ENCODE measurements at places on chromosomes 3 and 15. TPM values are rescaled to one million over a fixed set of nuclear protein-coding genes. Genes with fewer than 3 reads are reported as not detected.

DNA sequence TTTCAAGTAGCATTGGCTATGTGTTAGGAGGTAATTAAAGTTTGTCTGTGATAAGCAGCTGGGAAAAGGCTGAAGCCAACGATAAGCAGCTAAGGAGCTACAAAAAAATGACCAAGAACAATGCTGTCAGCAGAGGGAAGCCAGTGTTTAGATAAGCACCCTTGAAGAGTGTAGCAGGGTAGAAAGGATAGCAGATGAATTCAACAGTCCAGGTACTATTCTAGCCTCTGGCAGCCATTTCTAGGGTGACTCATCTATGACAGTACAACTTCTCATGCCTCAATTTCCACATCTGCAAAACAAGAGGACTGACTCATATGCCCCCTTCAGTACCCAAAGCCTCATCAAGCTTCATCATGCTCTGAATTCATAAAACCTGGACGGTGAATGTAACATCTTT is 617.6 kb upstream of the UBE2E2 start:
- DNase-seq, result no peak

GRCh38 chr3:492586-493316 is 296.2 kb downstream of the CHL1 start:
- DNase-seq, result no peak

GRCh38 chr3:52792961-52793695 is 1.5 kb upstream of the ITIH3 start:
- DNase-seq, result no peak

DNA sequence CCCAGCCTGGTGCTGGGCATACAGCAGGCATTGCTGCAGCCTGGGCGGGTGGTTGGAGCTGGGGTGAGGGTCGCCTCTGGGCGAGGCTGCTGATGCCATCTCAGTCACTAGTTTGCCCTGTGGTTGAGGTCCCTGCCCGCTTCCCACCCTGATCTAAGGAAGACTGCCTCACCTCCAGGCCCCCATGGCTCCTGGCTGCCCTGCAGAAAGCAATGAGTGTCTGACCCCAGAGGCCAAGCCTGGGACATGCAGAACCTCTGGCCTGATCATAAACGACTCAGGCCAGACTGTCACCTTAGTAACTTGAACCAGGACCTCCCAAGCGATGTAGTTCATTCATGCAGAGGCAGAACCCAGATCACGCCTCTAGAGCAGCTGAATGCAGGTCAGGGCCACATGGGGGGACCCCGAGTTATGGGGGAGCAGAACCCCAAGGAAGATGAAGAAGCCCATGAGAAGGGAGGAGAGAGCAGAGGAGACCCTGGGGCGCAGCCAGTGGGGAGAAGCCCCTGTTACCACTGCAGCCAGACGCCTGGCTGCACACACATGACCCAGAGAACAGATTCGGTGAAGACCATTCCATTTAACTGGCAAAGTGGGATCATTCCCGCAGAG is 213.9 kb downstream of the TBC1D2B start:
- no peak for DNase-seq

The MEGF11 gene
- total RNA-seq, result not detected
